ENCODE measurements at places on chromosomes 12 and 14.
A peak's percentile ranks its signal among the peaks of the same experiment; 100 is the strongest.

DNA sequence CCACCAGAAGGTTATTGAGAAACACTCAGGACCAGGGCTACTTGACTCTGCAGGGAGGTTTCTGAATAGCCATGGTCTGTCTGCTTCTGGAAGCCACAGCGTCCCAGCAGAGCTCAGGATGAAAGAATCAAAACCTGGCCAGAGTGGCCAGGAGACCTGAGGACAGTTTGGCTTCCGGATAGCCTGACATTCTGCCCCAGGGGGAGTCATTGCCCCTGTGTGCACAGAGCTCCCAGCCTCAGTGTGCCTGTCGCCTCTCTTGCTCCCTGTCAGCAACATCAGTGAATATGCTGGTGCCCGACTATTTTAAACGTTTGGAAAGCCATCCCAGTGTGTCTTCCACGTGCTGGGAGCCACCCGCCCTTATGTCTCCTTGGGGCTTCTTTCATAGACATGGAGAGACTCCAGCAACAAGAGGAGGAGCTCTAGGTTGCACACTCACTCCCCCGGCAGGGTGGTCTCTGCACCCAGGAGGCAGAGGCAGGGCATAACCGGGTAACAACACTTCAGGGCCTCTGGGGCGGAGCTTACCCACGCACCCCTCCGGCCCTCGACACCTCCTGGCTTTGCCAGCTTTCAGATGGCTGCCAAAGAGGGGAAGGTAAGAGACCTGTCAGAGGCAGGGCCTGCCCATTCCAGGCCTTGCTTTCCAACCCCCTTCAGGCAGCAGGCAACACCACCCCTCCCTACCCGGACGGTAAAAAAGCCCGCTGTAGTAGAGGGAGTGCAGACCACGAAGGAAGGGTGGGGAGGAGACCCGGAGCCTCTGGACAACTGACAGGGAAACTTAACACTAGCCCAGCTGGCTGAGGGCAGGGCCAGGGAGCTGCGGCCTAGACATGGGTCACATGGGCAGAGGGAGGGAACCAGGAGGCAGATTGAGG lies 19.0 kb upstream of the SLC6A12 start:
- DNase-seq: peak; percentile 36

- no peak for DNase-seq
These were observed 71.5 kb downstream of the PPP2R5C start for GRCh38 chr14:101833045-101833444.

GRCh38 chr12:115572440-115572839 lies 705.1 kb downstream of the MED13L start:
- no peak for DNase-seq

- DNase-seq: no peak
These were observed 594 bp downstream of the ZCCHC8 start for GRCh38 chr12:122499991-122500684.

GRCh38 chr14:64508215-64508776 lies 3.7 kb downstream of the ZBTB1 start:
- DNase-seq: no peak

- no peak for DNase-seq
These were observed 107.9 kb downstream of the CAND1 start for GRCh38 chr12:67377021-67377420.

- DNase-seq: no peak
These were observed 1.1 kb downstream of the ANO6 start for GRCh38 chr12:45216983-45217485.

- no peak for DNase-seq
These were observed 53.6 kb downstream of the ARF6 start for GRCh38 chr14:49946320-49947141.

GRCh38 chr14:32512813-32513212 lies 183.7 kb downstream of the AKAP6 start:
- no peak for DNase-seq

- no peak for DNase-seq
These were observed 23.6 kb upstream of the TMEM260 start for GRCh38 chr14:56555921-56556570.

DNA sequence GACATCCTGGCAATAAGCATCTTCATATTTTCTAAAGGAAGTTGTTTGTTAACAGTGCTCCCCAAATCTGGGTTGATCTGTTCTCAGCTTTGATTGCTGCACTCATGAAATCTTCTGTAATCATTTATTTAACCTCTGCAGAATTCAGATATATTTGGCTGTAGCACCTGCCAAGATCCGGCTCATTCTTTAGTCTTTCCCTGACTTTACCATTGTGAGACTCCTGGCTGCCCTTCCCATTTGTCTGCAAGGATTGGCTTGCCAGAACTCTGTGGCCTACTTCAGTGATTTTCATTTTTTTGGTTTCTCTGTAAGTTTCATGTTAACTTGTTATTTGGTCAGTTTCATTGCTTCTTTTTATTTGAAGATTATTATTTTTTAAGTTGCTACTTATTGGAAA lies 191.2 kb upstream of the PLXNC1 start:
- no peak for DNase-seq

GRCh38 chr12:5439371-5439771 lies 7.5 kb downstream of the NTF3 start:
- no peak for DNase-seq

DNA sequence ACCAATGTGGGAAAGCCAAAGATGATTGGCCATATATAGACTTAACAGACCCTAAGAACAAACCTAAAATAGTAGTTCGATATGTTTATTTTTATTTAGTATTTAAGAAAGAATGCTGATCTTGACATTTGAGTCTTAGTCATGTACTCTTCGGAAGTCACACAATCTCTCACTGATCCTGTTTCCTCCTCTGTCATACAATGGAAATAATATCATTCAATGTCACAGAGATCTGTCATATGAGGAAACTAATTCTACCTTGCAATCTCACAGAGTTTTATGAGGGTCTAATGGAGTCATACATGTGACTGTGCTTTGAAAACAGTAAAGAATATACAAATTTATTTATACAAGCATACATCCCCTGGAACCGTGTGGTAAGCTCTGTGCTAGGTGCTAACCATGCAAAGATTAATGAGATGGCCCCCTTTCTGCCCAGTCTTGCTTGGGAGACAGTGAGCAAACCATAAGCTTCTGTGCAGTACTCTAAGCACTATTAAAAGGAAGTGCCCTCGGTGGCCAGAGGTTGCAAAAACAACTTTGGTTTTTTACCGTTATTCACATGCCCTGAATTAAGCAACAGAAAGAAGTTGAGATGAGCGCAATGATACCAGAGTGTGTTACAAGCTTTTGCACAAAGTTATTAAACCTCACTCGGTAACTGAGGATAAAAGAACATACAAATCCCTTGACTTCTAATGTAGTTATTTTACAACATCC lies 1.7 kb upstream of the LIN7A start:
- no peak for DNase-seq

DNA sequence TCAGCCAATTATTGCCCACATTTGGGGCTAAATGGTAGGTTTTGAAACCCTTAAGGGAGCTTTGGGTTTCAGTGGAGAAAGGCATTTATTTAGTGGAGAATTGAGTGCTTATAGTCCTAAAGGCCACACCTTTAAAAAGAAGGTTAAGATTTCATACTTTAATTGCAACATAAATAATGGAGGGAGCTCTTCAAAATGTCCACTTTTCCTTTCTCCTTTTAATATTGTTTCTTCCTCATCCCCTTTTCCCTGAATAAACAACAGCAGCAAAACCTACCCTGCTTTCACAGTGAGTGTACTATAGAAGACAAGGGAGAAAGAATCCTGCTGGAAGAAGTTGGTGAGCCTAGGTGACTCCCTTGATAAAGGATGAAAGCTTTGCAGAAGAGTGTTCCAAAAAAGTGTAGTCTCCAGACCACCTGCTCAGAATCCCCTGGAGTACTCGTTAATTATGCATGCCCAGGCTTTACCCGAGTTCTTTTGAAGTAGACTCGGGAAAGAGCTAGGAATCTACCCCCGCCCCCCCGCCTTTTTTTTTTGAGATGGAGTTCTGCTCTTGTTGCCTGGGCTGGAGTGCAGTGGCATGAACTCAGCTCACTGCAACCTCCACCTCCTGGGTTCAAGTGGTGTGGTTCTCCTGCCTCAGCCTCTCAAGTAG lies 11.5 kb upstream of the EID3 start:
- DNase-seq: no peak
